HT1080 (cell line): ENCODE measurements at places on chromosomes 4 and X. TPM values are rescaled to one million over a fixed set of nuclear protein-coding genes. Genes with fewer than 3 reads are reported as not detected.
A peak's percentile ranks its signal among the peaks of the same experiment; 100 is the strongest.

The MND1 gene
- total RNA-seq, result 18.8 and 20.0 TPM in 2 replicates

The SMR3B gene
- not detected in 2 replicates for total RNA-seq

The NAT8L gene
- 2.7 and 5.6 TPM in 2 replicates for total RNA-seq

The MTMR8 gene
- 0.57 and 1.2 TPM in 2 replicates for total RNA-seq

The DUX4 gene
- not detected in 2 replicates for total RNA-seq

The F8A2 gene
- total RNA-seq, result not detected in 2 replicates

The GPR119 gene
- total RNA-seq, result not detected in 2 replicates

DNA sequence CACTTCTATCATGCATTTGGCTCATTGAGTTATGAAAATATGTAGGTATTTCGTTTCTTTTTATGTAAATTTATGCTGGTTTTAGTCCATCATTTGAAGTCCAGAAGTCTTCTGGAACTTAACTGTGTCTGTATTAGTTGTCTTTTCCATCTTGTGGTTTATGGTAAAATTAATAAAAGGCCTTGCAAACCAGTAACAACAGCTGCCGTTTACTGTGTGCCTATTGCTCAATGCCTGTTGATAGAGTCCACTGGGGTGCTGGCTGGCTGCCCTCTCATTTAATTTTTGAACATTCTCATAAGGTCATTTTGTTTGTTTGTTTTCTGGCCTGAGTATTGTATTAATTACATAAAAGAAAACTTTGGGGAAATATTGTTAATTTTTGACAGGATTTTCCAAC, 98.0 kb downstream of the NAA11 start:
- DNase-seq, result no peak

GRCh38 chrX:105273326-105273725, 52.8 kb upstream of the TEX13A start:
- DNase-seq, result no peak

DNA sequence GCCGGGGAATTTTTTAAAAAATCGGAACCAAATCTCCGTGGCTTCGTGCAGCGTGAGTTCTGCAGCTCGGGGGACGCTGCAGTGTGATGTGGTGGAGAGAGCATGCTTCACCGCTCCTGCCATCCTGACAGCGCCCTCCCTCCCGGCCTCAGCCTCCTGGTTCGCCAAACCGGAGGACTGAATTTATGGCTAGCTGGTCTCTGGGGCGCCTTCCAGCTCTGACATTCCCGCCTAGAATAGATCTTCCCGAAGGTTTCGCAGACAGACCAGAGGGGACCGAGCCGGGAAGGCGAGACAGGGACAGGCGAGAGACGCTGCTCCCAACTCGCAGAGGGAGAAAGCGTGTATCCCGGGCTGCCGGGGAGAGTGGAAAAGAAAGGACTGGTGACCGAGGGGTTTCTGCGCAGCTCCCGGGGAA, 25.9 kb downstream of the HOPX start:
- DNase-seq, result no peak

GRCh38 chr4:8818063-8818881, 53.4 kb downstream of the HMX1 start:
- DNase-seq, result no peak

DNA sequence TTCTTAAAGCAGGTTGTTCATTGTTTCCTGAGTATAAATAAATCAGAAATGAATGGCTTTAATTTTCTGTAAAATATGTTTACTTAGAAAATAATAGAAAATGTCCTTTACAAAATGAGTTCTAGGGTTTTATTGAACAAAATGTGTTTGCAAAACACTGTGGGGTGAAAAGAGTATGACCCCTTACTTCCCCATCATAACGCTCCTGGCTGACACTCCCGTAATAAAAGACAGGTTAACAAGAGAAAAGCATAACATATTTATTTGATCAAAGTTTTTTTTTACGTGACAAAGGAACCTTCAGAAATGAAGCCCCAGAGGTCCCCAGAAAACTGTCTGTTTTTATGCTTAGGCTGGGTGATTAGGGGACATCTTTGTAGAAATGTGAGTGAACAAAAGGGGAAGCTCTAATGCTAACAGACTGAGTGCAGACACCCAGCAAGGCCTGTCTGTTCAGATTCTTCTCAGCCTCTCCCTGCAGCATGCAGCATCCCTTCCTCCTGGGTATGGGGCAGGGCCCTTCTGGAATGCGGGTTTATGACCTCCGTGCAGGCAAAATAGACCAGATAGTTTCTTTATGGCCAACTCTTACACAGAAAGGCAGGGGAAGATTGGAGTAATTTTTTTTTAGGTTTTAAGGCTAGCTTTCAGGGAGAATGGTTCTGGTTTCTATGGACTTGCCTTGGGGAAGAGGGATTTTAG, 26.1 kb downstream of the ZFP42 start:
- DNase-seq, result no peak

GRCh38 chr4:140091305-140091704, 62.7 kb downstream of the MAML3 start:
- DNase-seq, result no peak

- no peak for DNase-seq
Measured at GRCh38 chr4:14124816-14125215, 497.3 kb upstream of the BOD1L1 start.

GRCh38 chr4:43457866-43458265, 565.4 kb downstream of the GRXCR1 start:
- DNase-seq, result no peak

DNA sequence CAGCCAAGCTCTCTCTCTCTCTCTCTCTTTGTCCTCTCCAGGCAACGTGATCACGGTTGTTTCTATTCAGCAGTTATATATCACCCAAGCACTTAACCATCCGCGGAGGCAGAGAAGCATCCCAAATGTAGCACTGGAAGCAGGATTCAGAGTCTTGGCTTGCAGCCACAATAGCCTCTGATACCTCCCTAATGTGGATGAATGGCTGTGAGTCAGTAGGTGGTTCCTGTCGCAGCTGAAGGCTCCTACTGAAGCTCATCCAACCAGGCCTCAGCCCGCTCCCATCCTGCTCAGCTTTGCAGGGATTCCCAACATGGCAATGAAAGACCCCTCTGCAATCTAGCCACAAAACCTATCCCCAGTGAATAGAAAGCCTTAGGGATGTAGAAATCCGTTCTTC, 5.1 kb downstream of the HS6ST2 start:
- DNase-seq, result peak; percentile 17

GRCh38 chr4:86938771-86939520, 4.1 kb downstream of the AFF1 start:
- no peak for DNase-seq

DNA sequence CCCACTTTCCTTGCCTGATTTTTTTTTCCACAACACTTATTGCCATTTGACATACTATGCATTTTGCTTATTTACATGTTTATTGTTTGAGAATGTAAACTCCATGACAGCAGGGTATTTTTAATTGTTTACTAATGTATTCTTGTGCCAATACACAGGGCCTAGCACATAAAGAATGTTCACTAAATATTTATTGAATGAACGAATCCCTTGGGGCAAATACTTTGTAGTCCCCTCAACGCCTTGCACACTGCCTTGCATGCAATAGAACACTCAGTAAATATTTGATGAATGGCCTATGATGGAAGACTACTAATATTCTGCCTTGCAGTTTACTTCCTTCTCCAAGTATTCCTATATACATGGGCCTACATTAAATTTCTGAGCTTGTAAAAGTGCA, 1.4 kb upstream of the PRPS1 start:
- DNase-seq, result no peak

GRCh38 chr4:111031001-111031579, 408.2 kb upstream of the PITX2 start:
- peak; percentile 42 for DNase-seq

DNA sequence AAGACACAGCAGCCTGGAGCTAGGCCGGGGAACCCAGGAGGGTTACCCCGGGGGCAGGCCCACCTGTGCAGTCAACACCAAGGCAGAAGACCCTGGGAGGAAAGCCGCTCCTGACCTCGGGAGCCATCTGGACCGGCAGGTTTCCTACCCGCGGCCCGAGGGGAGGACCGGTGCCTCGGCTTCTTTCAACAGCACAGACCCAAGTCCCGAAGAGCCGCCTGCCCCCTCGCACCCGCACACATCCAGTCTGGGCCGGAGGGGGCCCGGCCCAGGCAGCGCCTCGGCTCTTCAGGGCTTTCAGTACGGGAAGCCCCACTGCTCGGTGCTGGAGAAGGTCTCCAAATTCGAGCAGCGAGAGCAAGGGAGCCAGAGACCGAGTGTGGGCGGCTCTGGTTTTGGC, 157.8 kb downstream of the SOWAHB start:
- no peak for DNase-seq

- no peak for DNase-seq
Measured at GRCh38 chrX:130665263-130665662, 237.7 kb downstream of the ENOX2 start.

DNA sequence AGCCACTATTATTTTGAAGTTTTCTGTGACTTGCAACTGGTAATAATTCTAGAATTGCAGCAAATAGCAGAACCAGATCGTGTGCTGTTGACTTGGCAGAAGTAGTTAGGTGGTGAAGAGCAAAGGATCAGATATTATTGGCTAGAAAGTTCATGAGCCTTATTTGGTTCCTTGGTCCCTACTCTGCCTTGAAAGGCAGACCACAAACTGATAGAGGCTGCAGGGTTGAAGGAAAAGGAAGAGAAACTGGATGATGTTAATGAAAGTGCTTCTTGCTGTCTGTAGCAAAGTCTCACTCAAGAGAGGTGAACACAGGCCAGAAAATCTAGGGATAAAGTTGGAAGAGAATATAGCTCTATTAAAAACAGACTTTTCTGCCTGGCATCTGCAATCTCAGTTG, 41.2 kb upstream of the RNF150 start:
- DNase-seq, result no peak

DNA sequence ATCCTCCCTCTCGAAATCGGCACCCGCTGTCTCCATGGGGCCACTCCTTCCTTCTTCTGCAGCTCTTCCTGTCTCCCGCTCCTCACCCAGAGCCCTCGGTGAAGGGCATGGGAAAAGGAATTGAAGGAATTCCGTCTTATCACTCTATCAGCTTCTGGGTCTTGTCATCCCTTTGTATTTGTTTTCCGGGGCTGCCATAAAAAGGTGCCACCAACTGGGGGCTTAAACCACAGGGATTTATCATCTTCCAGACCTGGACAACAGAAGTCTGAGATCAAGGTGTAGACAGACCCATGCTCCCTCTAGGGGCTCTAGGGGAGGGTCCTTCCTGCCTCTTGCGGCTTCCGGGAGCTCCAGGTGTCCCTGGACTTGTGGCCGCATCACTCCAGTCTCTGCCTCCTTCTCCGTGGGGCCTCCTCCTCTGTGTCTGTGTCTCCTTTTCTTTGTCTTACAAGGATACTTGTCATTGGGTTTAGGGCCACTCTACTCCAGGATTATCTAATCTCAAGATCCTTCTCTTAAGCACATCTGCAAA, 24.0 kb downstream of the CD99 start:
- no peak for DNase-seq

DNA sequence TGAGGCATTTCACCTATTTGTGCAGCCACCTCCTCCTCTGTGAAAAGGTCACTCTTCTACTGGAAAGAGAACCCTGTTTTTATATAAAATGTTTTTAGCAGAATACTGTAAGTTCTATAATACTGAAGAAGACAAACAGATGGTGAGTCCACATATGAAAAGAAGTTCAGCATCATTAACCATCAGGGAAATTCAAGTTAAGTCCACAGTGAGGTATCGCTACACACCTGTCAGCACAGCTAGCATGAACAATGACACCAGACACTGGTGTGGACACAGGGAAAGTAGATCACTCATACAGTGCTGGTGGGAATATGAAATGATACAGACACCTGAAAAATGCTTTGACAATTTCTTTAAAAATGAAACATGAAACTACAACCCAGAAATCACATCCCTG, 133.0 kb downstream of the MAD2L1 start:
- no peak for DNase-seq
